Activated CD4-positive, CD25-positive, alpha-beta regulatory T cell treated with anti-CD3 and anti-CD28 coated beads, Interleukin-2, amount 50 U/mL, for 16 hours (primary cell): ENCODE measurements at places on chromosomes 4 and X.

GRCh38 chrX:7512845-7513244, 330.1 kb upstream of the VCX start:
- DNase-seq: no peak

DNA sequence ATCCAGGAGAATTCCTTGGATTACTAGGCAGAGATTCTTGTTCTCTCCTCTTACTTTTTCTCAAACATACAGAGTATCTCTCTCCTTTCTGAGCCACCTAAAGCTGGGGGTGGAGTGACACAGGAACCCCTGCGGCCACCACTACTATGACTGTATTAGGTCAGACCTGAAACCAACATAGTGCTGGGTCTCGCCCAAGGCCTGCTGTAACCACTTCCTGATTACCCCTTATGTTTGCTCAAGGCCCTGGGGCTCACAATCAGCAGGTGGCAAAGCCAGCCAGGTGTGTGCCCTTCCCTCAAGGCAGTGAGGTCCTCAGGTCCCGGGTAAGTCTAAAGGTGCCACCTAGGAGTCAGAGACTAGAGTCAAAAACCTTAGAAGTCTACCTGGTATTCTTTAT, 166.4 kb downstream of the PARM1 start:
- DNase-seq: no peak

- no peak for DNase-seq
These were observed 5.4 kb downstream of the TSPAN5 start for GRCh38 chr4:98652996-98653395.

DNA sequence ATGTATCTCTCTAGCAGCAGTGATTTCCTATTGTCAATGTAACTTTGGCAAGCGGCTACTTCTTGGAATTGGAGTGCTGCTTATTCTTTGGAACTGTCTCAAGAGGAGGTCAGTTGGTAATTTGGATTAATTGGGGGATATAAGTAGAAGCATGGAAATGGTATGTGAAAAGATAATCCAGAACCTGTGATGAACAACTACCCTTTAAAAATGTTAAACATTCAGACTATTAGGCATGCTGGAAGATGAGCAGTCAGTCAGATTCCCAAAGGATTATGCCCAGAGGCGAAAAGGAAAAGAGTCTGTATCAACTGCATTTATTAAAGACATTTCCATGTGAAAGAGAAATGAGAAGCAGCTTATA, 62.5 kb downstream of the SEC24D start:
- no peak for DNase-seq
